ENCODE measurements at places on chromosomes 11 and 22.
A peak's percentile ranks its signal among the peaks of the same experiment; 100 is the strongest.

DNA sequence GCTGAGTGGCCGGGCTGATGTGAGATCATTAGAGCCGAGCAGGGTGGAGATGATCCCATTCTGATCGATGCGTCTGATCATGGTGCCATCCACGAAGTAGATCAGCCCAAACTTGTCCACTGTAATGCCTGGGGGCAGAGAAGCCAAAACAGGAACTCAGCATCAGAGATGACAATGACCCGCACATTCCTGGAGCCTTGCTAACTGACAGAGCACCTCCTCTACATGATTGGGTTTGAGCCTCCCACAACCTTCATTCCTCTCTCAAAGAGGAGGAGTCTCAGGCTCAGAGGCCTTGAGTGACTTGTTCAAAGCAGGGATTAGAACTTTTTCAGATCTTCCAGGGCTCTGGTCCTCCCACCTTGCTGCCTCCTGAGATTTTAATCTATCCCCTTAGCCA, 133.7 kb upstream of the NARS2 start:
- DNase-seq, result no peak

- DNase-seq, result no peak
Observed at GRCh38 chr11:92259861-92260260, 35.2 kb downstream of the FAT3 start.

- no peak for DNase-seq
Observed at GRCh38 chr11:135008001-135008405, 596.0 kb upstream of the B3GAT1 start.

DNA sequence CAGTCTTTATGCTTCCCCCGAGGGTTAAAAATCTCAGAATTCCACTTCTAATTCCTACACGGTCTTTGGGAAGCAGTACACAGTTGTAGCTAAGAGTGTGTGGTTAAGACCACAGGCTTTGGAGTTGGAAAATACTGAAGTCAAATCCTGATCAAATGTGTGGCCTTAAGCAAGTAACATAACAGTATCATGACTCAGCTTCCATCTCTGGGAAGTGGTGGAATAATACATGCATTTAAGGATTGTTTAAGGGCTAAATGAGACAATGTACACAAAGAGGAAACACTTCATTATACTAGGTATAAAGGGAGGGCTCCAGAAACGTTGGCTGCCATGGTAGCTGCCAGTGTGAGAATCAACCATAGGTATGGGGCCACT, 71.5 kb downstream of the FAT3 start:
- DNase-seq, result no peak

- DNase-seq, result no peak
Observed at GRCh38 chr11:127049486-127049885, 48.9 kb upstream of the KIRREL3 start.

GRCh38 chr22:28348613-28349609, 330.7 kb downstream of the TTC28 start:
- no peak for DNase-seq

- DNase-seq, result peak; percentile 71
Observed at GRCh38 chr22:26656891-26657851, at the start of gene MIAT. Gene MIAT (plus strand): TSS chr22:26657588.

DNA sequence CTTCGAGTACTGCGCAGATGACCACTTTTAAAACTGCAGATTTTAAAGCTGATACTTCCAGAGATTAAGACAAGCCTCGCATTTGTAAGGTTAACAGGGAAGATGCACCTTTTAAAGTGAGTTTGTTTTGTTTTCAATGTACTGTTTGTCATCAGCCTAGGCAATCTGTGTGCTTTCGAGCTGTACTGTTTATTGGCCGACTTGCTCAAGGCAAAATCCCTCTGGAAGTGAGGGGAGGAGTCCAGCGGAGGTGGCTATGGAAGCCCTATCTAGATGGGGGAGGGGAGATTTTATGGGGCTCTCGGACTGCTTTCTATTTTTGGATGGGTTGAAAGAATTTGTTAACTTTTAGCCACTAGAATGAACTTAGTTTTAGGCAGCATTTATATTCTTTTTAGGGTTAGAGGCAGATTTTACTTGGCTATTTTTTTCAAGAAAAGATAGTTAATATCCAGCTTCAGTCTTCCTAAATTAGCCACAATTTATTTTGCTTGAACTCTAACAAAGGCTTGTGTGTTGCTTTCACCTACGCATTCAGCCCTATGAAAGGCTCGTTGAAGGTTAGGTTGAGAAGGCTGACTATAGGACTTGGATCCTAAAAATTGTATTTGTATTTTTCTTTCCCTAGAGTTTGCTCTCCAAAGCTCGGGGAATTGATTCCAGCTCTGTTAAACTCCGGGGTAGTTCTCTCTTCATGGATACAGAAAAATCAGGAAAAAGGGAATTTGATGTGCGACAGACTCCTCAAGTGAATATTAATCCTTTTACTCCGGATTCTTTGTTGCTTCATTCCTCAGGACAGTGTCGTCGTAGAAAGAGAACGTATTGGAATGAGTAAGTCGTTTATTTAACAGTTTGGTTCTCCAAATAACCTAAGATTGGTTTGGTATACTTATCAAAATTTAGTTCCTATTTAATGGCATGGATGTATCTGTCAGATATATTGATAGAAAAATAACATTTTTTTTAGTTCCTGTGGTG, 2.1 kb downstream of the WEE1 start:
- DNase-seq, result peak; percentile 24

DNA sequence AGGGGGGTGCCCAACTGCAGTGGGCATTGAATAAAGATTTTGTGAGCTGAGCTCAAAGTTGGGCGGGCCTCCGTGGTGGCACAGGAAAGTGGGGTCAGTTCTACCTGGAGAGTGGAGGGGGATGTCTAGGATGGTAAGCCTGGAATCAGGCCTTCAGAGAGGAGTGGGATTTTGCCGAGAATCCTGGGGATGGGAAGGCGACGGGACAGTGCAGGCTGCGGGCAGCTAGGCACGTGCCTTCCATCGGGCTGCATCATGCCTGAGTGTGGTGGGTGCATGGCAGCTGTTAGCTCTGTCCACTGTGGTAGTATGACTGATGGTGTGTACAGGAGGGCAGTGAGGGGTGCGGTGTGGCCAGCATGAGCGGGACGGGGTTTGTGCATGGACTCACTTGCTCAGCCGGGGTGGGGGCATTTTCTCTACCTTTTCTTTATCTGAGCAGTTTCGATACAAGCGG, 3.6 kb downstream of the SHANK3 start:
- no peak for DNase-seq

DNA sequence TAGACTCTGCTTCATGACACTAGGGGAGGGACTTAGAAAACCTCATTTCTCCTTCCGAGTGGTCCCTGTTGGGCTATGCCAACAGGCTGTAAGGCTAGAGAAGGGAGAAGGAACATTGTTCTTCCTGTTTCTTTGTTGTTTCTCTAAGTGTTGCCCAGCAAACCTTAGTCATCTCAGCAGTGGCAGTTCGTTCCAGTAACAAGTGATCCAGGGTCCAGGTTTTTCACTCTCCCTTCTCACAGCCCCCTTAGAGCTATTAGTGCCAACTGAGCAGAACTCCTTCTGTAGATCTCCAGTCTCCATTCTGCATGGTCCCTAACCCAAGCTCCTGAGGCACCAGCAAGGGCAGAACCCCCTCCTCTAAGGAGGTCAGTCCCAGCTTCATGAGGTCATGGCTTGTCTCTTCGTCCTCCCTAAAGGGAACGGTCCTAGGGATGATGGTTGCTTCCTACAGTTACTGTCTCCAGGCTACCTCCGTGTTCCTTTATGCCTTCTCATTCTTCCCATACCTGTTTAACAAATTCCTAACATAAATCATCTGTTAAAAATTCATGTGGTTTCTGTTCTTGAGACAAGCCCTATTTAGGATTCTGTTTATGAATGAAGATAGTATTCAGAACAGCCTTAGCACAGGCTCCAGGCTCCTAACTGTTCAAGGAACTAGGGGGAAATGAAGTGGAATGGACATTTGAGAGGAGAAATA, 168.6 kb upstream of the UBASH3B start:
- no peak for DNase-seq

DNA sequence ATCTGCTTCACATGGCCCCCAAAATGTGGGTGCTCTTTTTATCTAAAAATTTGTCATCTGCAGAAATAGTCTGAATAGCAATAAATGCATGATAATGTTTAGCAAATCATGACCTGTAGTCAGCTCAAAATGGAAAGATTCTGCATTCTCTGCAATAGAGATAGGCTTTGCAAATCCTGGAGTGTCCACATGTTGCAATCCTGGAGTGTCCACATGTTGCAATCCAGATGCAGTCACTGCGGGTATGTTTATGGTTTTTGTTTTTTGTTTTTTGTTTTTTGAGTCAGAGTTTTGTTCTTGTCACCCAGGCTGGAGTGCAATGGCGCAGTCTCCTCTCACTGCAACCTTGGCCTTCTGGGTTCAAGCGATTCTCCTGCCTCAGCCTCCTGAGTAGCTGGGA, 20.2 kb upstream of the LRRC32 start:
- no peak for DNase-seq

DNA sequence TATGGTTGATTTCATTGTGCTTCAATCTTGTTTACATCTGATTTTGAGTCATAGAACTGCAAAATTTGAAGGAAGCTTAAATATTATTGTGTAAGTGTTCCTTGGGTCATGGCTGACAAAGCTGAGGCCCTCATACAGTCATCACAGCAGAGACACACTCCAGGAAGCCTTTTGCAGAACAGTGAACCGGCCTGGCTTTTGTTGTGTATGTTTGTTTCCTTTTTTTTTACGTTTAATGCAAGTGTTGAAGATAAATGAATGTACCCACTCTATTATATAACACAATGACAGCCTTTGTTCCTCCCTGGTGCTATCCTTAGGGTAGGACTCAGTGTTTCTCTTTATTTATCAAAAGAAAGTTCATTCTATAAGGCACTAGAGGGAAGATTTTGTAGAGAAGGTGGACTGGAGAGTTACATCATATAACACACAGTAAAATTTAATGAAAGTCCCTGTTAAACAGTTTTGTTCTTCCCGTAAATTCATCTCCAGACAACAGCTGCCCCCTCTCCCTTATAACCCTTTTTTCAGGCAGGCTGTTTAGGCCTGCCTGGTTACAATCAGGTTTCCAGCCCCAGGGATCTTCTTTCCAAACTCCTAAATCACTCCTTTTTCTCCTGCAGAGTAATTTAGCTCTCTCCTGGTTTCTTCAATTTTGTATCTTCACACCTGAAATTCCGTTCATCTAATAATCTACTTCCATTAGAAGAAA, 34.3 kb upstream of the CSTF3 start:
- no peak for DNase-seq

- no peak for DNase-seq
Observed at GRCh38 chr11:11602011-11602410, 19.8 kb downstream of the GALNT18 start.

- DNase-seq, result no peak
Observed at GRCh38 chr11:79896258-79896657, 455.4 kb upstream of the TENM4 start.

DNA sequence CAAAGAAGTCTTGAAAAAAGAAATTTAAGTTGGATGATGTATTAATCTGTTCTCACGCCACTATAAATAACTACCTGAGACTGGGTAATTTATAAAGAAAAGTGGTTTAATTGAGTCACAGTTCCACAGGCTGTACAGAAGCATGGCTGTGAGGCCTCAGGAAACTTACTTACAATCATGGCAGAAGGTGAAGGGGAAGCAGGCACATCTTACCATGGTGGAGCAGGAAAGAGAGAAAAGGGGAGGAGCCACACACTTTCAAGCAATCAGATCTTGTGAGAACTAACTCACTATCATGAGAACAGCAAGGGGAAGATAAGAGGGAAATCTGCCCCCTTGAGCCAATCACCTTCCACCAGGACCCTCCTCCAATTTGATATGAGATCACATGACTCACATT, 65.7 kb upstream of the AMOTL1 start:
- no peak for DNase-seq

DNA sequence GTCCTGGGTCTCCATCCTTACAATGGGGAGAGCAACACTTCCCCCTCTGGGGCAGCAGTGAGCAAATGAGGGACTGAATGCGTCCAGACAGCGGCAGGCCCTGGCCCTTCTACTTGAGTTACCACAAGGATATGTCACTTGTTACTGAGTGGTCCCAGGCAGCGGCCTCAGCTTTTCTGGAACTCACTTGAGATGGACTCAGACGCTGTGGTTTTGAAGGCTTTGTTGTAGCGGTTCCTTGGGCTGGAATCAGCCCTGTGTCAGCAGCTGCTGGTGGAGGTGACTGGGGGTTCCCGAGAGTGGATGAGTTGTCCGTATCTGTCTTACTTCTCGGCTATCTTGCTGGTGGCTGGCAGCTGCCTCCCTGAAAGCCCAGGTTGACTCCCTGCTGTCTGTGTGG, 77.0 kb downstream of the MICAL2 start:
- no peak for DNase-seq

GRCh38 chr11:19714387-19715363, 2.0 kb downstream of the NAV2 start:
- no peak for DNase-seq

DNA sequence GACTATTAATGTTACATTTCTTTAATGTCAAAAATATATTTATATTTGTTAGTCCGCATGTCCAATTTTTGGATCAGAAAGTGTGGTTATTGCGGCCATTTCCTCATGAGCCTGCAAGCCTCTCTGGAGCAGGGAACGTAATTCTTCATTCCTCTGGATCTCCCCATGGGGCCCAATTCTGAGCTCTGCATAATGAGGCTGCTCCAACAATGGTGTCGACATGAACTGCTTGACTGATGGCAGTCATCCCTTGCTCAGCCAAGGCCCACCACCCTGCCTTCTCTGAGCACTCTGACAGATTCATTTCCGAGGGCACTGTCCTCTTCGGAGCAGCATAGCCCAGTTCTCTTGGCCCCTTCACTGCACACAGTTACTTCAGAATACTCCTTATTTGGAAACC, 3.1 kb upstream of the HEPACAM start:
- DNase-seq, result no peak

DNA sequence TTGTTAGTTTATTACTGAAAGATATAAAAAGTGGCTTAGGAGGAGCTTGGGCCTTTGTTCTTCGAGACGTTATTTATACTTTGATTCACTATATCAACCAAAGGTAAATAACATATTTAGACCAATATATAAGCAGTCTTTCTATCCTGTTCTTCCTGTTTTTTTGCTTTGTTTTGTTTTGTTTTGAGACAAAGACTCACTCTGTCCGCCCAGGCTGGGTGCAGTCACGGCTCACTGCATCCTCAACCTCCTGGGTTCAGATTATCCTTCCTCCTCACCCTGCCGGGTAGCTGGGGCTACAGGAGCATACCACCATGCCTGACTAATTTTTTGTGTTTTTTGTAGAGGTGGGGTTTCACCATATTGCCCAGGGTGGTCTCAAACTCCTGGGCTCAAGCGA, 66.8 kb downstream of the ATM start:
- no peak for DNase-seq

GRCh38 chr11:111524056-111524455, 9.5 kb downstream of the HOATZ start:
- no peak for DNase-seq

DNA sequence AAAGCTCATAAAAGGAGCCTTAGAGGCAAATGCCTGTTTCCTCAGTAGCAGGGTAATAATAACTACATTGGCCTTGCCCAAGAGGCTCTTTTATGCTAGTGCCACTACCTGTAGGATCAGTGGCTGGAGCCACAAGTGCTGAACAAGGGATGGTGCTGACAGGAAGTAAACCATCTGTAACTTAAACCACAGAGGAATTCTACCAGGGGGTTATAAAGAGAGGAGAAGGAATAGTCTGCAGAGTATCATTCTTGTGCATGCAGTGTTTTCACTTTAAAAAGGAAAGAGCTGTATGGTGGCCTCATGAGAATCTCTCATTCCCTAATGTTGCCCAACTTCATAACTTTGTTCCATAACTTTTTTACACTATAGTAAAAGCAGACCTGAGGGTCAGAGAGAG, 168.1 kb downstream of the DBX1 start:
- DNase-seq, result no peak

- no peak for DNase-seq
Observed at GRCh38 chr11:106231591-106231990, 154.1 kb downstream of the AASDHPPT start.

- DNase-seq, result peak; percentile 2
Observed at GRCh38 chr11:125070699-125071254, 7.7 kb downstream of the SLC37A2 start.

GRCh38 chr22:39773976-39774539, 119.5 kb downstream of the ENTHD1 start:
- peak; percentile 21 for DNase-seq

All from CD4-positive, alpha-beta T cell treated with Interleukin-15 for 4 hours (primary cell).